ENCODE measurements at places on chromosomes 4 and X. TPM values are rescaled to one million over a fixed set of nuclear protein-coding genes. Genes with fewer than 3 reads are reported as not detected.

The THAP9 gene
- 3.0 TPM for total RNA-seq

The CYBB gene
- under 0.01 TPM for total RNA-seq

The GATB gene
- 21.2 TPM for total RNA-seq

The GPR119 gene
- total RNA-seq: not detected

The NLGN4X gene
- 3.2 TPM for total RNA-seq

The KLHL13 gene
- total RNA-seq: 8.7 TPM

The CT47B1 gene
- not detected for total RNA-seq

The SAP30 gene
- total RNA-seq: 7.0 TPM

The FAM9C gene
- not detected for total RNA-seq

The PLS3 gene
- total RNA-seq: 242 TPM

The NKRF gene
- 12.2 TPM for total RNA-seq

The FGFRL1 gene
- total RNA-seq: 12.8 TPM

The PFKFB1 gene
- total RNA-seq: 0.17 TPM

The SCML2 gene
- total RNA-seq: 0.50 TPM

The PDGFRA gene
- 2.2 TPM for total RNA-seq

The CISD2 gene
- total RNA-seq: 26.8 TPM

The PTTG2 gene
- total RNA-seq: not detected

The AKAP14 gene
- total RNA-seq: not detected

The NIPAL1 gene
- total RNA-seq: 11.7 TPM

The RS1 gene
- total RNA-seq: not detected

The MCTS1 gene
- 23.7 TPM for total RNA-seq

The KLKB1 gene
- total RNA-seq: not detected

The ERAS gene
- total RNA-seq: not detected

The MAGEB1 gene
- total RNA-seq: not detected

The NSG1 gene
- 17.5 TPM for total RNA-seq

The GCNA gene
- 2.3 TPM for total RNA-seq

The PGAM4 gene
- not detected for total RNA-seq

The SYP gene
- total RNA-seq: 0.45 TPM

The TMSB15C gene
- total RNA-seq: 5.1 TPM

The PORCN gene
- 36.2 TPM for total RNA-seq

The GYPB gene
- not detected for total RNA-seq

The PCDH7 gene
- total RNA-seq: 94.5 TPM

The TMPRSS11D gene
- not detected for total RNA-seq

The SOWAHD gene
- not detected for total RNA-seq

The LPAR4 gene
- not detected for total RNA-seq

The BTC gene
- total RNA-seq: 2.5 TPM

The GAGE13 gene
- total RNA-seq: not detected
